ENCODE measurements at places on chromosomes 16 and 17.

- no peak for DNase-seq
These were observed 241.7 kb downstream of the SOX9 start for GRCh38 chr17:72362376-72363088.

DNA sequence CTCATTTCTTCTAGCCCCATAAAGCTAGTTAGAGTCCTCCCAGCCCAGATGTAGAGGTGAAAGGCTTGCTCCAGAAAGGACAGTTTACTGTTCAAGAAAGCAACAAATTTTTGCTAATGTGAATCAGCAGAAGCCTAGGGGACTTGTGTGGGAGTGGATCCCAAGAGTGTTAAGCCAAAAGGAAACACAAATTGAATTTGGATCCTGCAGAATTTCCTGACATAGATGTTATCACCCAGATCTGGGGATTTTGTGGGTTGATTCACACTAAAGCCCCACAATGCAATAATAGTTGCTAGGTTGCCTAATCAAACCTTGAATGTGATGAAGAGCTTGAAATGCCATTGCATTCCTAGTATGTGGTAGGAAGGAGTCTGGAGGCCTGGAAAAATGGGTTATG, 135.2 kb upstream of the HS3ST3A1 start:
- no peak for DNase-seq

DNA sequence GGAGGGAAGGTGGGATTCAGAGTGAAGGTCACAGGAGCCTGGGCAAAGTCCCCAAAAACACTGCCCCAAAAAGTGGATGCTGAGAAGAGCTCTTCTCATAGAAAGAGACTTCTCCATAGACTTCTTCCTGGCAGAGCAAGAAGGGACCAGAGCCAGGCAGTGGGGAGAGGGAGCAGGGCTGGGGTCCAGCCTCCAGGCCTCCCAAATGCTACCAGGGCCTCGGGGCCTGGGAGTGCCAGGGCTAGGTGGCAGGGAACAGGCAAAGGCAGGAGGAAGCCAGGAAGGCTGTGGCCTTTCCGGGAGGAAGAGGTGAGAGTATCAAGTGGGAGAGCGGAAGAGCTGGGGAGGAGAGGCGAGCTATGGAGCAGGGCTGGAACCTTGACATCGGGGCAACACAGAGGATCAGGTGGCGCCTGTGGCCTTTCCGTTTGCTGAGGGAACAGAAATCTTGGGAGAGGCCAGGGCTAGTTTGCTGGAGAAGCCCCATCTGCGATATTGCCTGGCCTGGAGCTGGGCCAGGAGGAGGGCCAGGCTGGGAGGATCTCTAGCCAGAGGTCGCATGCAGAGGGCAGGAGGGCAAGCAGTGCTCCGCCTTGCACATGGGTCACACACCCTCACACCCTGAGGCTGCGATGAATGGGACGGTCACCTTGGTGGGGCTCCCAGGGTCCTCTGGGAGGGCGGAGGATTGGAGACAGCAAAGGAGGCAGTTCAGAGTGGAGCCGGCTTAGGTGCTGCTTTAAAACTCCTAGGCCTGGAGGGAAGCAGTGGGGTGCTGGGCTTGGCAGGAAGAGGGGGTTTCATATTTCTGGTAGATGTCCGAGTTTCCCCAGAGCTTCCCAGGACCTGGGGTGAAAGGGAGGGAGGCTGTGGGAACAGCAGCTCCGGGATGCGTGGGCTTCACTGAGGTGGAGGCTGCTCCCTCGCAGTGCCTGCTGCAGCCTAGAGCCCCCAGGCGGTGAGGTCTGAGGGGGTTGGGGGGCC, 3.4 kb downstream of the SLC16A5 start:
- DNase-seq, result no peak

- no peak for DNase-seq
These were observed 19.7 kb downstream of the TEKT3 start for GRCh38 chr17:15321556-15322251.

DNA sequence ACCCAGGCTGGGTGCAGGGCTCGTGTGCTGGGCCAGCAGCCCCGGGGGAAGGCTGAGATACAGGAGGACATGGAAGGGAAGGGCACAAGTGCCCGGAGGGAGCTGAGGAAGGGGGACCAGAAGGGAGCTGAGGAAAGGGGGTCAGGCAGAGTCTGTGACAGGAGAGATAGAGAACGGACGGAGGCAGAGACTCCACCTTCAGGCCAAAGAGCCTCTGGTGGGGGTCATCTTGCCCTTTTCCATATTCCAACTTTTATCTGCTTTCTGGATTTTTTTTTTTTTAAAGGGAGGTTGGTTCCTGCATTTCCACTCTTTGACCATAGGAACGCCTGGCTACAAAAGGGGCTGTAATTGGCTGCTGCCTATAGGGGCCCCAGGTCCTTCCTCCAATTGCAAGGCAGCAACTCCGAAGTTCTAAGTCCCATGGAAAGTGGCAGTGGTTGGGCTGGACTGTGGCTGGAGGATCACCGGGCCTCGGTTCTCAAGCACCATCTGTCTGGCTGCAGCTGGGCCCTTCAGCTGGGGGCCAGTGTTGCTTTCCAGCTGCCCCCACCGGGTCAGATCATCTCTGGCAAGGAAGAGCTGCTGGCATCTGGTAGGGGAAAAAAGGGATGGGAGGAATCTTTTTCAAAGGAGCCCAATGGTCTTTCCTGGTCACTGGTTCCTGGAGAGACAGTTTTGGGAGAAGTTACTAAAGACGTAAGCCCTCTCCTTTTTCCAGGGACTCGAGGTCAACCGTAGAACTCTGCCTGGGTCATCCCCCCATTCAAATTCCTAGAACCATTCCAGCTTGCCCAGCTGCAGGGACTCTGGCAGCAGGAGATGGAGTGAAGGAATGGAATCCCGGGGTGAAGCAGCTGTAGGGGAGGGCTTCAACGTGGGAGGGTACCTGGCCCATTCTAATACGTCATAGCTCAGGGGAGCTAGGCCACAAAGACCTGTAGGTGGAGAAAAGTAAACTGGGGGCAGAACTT, 13.1 kb upstream of the MRPS23 start:
- DNase-seq, result no peak

GRCh38 chr16:29729116-29729521, 16.7 kb downstream of the C16orf54 start:
- no peak for DNase-seq

- DNase-seq, result no peak
These were observed 4.5 kb upstream of the FOXN1 start for GRCh38 chr17:28501421-28502284.

DNA sequence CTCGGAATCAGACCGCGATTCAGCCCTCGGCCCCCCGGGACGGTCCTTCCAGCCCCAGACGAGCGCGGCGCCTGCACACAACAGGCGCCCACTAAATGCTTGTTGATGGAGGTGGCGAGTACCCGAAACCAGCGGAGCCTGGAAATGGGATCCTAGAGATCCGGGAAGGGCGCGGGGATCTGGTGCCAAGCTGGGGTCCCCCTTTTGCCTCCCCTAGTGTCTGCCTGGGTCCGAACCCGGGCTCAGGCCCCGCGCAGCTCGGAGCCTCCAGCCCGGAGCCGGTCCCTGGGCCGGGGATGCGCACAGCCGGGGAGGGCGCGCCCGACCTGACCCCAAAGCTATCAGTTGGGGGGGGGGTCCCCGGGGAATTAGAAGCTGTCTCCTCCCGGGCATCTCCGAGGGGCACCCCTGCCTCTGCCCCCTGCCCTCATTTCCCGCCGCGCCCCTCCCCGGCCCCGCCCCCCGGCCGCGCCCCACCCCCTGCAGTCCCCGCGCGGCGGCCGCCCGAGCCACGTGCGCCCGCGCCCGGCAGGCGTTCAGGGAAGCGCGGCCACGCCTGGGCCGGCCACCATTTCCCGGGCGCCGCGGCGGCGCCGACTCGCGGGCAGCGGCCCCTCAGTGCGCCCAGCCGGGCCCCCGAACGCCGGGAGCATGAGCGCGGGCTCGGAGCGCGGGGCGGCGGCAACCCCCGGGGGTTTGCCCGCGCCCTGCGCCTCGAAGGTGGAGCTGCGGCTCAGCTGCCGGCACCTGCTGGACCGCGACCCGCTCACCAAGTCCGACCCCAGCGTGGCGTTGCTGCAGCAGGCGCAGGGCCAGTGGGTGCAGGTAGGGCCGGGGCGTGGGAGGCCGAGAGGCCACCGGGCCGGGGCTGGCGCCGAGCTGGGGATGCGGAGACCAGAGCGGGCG, at the start of gene CPNE7:
CPNE7 (plus strand) TSS at position 512 of the 906 bp plus-strand sequence; CDS start at position 652, 140 bp downstream.
- DNase-seq, result no peak

- DNase-seq, result no peak
These were observed 135.4 kb upstream of the CHMP6 start for GRCh38 chr17:80855948-80856862.

- DNase-seq, result peak; percentile 94
These were observed at the start of gene ADGRG1 for GRCh38 chr16:57628008-57628781. ADGRG1 (plus strand) TSS chr16:57628630; CDS start chr16:57650288, 21,658 bp downstream.

- DNase-seq, result no peak
These were observed 11.5 kb downstream of the KATNB1 start for GRCh38 chr16:57747091-57747490.

DNA sequence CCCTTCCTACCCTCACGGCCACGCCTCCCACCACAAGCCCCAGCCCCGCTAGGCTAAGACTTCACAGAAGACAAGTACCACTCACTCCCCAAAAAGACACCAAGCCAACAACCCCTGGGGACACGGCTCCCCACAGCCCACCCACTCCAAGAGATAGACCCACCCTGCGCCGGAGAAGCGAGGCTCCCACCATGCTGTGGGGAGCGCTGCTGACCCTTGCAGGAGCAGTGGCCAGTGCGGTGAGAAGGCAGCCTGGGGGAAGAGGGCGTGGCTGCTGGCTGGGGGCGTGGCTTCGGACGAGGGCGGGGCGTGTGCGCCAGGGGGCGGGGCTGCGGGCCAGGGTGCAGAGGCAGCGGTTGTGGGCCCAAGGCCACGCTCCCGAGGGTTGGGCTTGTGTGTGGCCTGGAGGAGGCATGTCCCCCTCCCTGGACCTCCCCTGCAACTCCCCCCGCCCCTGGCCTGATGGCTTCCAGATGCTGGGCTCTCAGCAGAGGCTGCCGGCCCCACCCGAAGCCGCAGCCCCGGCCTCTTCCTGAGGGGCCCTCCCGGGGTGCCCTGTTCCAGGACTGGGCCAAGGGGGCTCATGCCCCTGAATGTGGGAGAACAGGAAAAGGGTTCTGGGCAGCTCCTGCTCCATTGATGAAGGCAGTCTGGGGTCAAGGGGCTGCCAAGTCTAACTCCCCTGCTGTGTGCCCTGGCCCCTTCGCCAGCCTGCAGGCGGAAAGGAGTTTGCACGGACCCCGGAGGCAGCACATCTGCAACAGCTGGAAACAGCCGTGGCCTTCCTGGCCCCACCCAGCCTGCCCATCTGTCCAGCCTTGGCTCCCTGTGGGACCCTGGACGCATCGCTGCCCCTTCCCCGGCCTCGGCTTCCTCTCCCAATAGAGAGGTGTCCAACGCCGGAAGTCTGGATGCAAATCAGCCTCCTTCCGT, 9.1 kb downstream of the TFAP4 start:
- no peak for DNase-seq

GRCh38 chr17:63491413-63491812, 14.6 kb downstream of the ACE start:
- no peak for DNase-seq

GRCh38 chr16:27322858-27323780, 9.3 kb downstream of the IL4R start:
- no peak for DNase-seq

GRCh38 chr17:385178-385835, 32.7 kb upstream of the RPH3AL start:
- no peak for DNase-seq

DNA sequence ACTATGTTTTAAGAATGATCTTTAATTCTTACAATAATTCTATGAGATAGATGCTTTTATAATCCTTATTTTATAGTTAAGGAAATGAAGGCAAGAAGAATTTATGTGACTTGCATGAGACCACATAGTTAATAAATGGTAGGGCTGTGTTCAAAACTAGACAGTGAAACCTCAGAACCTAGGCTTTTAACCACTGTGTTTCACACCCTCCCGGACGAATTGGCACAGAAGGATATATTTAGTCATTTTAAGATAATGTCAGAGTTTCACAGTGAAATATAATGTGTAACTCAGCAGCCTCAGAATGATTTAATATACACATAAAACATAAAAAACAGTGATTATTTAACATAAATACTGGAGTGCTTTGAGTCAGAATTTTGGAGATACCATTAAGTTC, 57.0 kb downstream of the NSRP1 start:
- no peak for DNase-seq

- no peak for DNase-seq
These were observed 13.6 kb upstream of the TERF2 start for GRCh38 chr16:69399361-69399760.

DNA sequence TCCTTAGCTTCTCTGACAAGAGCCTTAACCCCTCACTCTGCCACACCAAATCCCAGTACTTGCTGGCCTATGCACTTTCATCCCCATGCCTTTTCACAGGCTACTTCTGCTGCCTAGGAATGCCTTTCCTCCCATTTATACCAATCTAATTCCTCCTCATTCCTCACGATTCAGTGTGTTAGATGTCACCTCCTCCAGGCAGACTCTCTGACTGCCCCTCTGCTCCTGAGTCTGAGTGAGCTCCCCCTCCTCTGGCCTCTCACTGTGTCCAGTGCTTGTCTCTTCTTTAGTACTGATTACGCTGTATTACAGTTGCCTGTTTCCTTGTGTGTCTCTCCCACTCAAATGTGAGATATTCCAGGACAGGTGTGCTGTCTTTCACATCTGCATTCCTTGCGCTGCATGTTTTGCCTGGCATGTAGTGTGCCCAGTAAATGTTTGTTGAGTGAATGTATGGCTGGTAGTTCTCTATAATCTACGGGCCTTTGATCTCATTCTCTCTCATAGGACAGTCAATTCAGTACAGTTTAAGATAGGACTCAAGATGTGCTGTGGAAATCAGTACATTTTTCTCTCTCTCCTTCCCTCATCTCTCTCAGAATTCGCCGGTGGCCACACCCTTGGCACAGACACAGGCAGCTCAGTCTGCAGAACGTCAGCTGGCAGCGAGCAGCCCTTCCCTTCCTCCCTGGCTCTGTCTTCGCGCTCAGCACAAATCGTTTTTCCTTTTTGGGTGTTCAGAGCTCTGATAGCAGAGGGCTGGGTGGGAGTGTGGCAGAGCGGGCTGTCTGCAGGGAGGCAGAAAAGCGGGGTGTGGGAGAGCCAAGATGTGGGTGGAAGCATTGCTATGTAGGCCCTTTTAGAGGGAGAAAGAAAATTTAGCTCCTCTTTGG, 18.5 kb downstream of the ARL4D start:
- DNase-seq, result no peak

- DNase-seq, result peak; percentile 94
These were observed at the start of the genes ATPAF2 and GID4 for GRCh38 chr17:18038861-18039534. ATPAF2 (minus strand) TSS chr17:18039168; CDS start chr17:18039013, 155 bp downstream. GID4 (plus strand) TSS chr17:18039408; CDS start chr17:18039465, 57 bp downstream.

- DNase-seq, result no peak
These were observed 45.0 kb upstream of the LHX1 start for GRCh38 chr17:36892112-36892838.

DNA sequence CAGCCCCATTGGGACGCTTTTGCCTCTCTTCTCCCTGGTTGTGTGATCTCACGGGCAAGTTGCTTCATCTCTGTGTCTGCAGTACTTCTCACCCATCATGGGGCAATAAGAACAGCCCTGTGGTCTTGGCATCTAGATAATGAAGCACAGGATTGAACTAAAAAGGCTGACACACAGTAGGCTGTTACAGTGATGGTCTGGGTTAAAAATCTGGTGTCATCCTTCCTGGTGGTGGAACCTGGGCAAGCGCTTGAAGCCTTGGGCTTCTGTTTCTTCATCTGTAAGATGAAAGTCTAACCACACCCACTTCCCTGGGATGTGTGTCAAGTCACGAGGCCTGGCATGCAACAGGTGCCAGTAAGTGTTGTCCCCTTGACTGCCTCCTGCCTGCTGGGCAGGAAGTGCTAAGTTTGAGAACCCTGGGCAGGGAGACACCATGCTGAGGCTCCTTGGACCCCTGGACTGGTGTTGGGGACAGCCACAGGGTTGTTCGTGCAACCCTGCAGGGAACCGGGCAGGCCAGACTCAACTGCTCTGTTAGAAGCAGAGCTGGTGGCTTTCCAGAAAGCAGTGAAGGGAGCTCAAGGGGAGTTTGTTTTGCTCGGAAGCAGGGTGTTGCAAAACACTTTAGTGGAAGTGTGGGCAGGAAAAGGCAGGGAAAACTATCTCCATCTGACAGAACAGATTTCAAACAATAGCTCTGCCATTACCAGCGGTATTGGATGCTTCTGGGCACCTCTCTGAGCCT, 5.9 kb upstream of the MAP2K3 start:
- no peak for DNase-seq
